ENCODE measurements at places on chromosomes 1 and 21.

GRCh38 chr1:240417317-240417716 is 194.6 kb downstream of the GREM2 start:
- no peak for DNase-seq

DNA sequence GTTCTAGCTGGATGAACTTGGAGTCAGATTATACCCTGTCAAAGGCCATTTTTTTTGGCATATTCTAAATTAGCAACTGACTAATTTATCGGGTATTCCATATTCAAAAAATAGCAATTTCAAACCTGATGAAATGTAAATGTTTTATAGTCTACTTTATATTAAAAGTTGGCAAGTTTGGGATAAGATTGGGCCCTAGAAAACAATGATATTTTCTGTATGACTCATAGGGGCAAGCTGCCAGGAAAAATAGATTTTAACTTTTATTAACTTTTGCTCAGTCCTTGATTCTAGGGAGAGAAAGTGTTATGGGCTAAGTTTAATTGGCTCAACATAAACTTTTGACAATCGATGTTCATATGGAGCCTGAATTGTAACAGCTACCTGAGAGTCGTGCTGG is 576.9 kb upstream of the B3GALT2 start:
- peak; percentile 49 for DNase-seq

GRCh38 chr1:155192346-155193274 is 15.1 kb downstream of the THBS3 start:
- no peak for DNase-seq

DNA sequence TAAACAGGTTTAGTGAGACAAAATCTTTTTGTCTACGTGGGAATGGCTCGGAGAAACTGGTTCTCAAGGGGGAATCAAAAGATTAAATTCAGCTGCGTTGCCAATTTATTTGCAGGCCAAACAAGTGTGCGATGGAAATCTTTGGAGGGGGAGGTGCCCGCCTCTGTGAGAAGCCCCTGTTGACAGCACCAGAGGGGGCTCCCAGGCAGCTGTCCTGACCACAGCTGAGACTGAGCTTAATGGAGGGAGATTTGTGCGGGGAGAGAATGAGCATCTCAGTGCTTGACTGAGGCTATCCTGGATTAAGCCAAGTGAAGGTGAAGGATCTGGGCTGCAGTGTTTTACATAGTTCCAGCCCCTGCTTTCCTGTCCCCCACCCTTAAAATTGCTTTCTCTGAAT is 169.7 kb downstream of the ATG4C start:
- no peak for DNase-seq

GRCh38 chr1:9378801-9379200 is 86.1 kb downstream of the SPSB1 start:
- no peak for DNase-seq

DNA sequence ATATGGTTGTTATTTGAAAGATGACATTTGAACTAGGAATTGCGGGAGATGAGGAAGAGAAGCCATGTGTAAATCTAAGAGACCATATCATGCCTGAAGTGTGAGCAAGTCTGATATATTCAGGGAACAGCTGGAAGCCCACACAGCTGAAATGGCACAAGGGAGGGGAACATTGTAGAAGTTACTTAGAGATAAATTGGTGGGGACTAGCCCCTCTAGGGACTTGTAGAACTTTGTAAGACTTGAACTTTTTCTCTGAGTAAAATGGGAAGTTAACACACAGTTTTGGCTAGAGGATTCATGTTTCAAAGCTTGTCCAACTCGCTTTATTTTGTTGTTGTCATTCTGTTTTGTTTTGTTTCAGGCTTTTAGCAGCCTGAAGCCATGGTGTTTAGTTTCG is 216.4 kb downstream of the FMN2 start:
- DNase-seq, result no peak

DNA sequence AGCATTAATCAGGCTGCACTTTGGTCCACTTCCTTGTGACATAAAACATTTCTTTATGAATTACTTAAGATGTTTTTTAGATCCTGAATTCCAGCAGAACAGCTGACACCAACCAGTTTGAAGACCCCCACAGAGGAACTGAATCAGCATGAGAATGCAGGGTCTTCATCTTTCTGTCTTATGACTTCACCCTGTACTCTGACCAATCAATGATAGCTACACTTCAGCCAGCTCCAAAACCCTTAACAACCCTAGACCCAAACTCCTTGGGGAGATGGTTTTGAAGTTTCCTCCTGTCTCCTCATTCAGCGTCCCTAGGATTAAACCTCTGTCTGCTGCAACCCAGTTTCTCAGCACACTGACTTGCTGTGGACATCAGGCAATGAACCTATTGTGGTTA is 175.0 kb downstream of the CTH start:
- no peak for DNase-seq

- DNase-seq, result no peak
Measured at GRCh38 chr1:150299716-150300115, 6.1 kb downstream of the MRPS21 start.

DNA sequence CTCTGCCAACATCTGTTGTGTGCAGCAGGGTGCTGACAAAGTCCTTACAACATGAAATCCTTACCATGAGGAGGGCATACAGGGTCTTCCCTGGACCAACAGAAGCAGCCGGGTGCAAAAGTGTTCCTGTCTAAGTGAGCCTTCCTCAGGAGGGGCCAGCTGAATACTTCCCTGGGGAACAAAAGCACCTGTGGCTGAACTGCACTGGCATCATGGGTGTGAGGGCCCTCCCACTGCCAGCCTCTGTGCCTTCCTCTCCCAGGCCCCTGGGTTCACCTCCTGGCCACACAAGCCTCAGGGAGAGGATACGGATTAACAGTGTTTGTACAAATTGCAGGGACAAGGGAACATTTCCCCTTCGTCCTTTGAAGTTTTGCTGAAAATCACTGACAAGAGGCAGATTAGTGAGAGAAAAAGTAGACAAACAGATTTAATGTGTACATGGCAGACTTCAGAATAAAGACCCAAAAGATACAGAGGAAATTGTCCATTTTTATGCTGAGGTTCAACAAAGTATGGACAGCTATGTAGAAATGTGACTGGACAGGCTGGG is 91.0 kb upstream of the PPM1J start:
- DNase-seq, result no peak

- no peak for DNase-seq
Measured at GRCh38 chr1:116851846-116852245, 57.9 kb upstream of the PTGFRN start.

DNA sequence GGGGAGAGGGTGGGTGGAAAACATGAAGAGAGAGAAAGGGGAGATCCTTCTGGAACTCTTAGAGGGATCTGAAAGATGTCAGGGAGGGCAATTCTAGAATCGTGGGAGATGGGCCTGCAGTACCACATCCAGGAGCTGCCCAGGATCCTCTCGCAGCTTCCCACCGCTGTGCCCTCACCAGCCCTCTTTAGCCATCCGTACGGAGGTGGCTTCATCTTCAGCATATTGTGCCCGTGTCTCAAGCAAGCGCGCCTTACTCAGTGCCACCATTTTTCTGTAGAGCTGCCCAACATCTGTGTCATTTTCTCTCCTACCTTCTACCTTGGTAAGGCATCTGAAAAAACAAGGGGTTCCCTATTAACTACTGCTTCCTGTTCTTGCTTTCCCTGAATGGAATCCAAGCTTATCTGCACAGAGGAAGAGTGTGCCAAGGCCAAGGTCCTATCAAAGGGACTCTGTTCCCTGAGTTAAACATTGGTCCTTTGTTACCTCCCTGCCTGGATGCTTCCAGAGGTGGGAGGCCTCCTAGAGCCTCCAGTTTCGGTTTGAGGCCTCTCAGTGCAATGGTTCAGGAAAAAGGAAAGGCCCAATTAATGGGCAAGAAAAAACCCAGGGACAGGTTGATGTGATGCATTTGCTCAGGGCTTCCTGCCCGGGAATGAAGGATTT is 23.2 kb downstream of the C1orf116 start:
- DNase-seq, result no peak

DNA sequence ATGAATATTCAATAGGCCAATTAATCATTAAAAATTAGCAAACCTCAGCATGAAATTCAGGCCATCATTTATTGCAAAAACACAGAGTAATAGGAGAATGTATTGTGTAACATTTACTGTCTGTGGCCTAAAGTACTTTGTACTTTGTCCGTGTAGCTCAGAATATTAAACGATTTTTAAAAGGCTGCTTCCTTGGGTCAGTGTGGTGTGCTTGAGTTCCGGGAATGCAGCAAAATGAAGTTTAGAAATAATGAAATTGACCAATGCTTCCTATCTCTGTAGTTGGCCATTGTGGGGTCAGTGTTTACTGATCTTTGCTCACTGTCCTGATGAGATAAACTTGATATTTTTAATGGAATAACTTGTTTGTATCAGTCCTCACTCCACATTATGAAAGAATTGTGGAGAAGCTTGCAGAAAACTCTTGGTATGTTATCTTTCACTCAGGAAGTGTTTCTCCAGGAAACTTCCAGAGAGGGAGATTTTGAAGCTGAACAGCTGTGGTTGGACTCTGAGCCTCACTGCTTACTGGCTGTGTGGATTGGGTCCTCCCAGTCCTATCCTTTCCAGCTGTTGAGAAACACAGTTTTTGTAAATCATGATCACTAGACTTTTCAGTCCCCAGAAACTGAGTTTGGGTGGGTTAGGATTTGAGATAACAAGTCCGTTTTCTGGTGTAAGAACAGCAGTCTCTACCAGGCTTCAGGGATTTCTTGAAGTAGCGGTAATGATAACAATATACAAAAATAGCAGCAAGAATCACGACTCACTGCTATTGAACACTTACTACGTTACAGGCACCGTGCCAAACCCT is 19.2 kb upstream of the MTARC1 start:
- peak; percentile 14 for DNase-seq

- DNase-seq, result no peak
Measured at GRCh38 chr1:229137271-229137670, 133.6 kb upstream of the RAB4A start.

DNA sequence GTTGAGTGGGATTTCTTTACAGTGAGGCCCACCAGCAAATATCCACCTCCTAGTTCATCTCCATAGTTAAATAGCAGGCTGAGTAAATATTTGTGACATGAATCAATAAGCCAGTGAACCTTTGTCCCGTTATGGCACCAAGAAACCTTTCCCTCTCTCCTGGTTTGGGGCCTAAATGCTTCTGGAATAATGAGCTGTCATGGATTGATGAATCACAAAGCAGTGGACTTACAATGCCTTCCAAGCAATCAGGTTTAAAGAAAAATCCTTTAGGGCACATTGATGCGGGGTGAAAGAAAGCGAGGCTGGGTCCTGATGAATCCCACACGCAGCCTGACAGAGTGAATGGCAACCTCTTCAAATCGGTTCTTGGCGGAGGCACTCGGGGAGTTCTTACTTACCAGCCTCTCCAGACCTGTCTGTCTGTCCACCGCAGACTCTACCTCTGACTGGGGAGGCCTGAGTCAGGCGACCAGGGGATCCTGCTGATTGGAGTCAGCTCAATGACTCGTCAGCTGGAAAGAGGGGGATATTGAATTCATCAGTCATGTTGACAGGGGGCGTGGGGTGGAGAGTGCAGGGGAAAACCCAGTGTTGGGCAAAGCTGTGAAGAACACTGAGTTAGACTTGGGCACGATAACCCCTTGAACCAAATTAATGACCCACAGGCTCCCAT is 247.3 kb downstream of the PLPP3 start:
- DNase-seq, result no peak

- no peak for DNase-seq
Measured at GRCh38 chr1:66489972-66490601, 43.9 kb upstream of the SGIP1 start.

GRCh38 chr1:32904797-32905196 is 3.6 kb upstream of the TMEM54 start:
- no peak for DNase-seq

DNA sequence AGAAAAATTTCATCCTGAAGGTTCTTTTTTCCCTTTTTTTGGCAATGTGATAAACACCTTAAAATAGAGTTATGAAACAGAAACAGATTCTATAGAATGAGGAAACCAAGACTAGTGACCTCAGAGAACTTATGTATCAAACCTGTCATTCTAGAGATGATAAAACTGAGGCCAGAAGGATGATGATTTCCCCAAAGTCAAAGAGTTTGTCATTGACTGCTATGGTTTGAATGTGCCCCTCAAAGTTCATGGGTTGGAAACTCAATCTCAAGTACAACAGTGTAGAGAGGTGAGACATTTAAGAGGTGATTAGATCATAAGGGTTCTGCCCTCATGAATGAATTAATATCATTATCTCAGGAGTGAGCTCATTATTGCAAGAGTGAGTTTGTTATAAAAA is 13.7 kb upstream of the BEND5 start:
- DNase-seq, result no peak
